ENCODE measurements at places on chromosomes 1 and 21. TPM values are rescaled to one million over a fixed set of nuclear protein-coding genes. Genes with fewer than 3 reads are reported as not detected.

DNA sequence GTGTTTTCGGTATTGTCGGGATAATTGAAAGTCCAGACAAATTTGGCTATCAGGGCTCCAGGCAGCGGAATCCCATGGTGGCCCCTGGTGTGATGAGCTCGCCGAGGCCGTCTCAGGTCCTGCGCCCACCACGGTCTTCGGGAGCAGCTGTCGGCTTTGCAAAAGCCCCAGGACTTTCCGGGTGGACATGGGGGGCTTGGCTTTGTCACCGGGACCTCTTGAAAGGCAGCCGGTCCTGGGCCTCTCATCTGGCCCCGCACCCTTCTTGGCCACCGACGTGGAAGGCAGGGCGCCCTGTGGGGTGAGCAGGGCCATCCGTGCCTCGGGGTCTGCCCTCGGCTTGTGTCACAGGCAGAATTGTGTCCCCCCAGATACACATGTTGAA is 87.1 kb upstream of the ACTRT2 start:
- no peak for DNase-seq

Gene SYT6
- polyA plus RNA-seq: 0.53 TPM

DNA sequence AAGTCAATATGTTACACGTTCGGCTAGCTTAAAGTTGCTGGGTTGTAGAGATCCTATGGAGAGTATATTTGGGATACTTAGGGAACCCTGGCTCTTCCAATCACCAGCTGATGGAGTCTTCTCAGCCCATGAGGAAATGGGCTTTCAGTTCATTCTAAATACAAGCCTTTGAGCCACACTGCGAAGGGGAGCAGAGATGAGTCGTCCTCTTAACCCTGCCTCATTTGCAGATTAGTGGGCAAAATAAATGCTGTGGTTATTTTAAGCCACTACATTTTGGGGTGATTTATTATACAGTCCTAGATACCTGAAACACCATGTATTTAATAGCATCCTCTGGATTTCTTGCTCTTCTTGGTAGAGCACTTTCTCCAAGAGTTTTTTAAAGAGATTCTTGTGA is 19.0 kb upstream of the VCAM1 start:
- DNase-seq: no peak

Gene HSPG2
- 178 TPM for polyA plus RNA-seq

GRCh38 chr1:44839576-44839975 is 3.5 kb downstream of the PTCH2 start:
- no peak for DNase-seq

GRCh38 chr1:184472136-184472535 is 85.3 kb downstream of the C1orf21 start:
- DNase-seq: no peak

DNA sequence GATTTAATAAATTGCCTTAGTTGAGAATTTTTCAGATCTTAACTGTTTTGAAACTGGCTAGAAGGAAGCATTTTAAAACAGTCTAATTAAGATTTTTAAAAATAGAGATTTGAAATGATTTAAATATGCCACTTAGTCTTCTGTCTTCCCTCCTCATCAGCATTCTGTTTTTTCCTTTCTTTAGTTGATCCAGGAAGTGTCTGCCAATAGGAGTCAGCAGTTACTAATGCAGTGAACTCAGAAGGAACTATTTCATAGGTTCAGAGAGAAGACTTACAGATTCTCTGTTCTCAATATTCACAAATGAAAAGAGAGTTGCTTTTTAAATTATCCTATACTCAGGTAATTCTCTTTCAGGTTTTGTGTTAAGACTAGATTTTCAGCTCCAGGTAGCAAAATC is 84.5 kb downstream of the RPS6KC1 start:
- DNase-seq: no peak

DNA sequence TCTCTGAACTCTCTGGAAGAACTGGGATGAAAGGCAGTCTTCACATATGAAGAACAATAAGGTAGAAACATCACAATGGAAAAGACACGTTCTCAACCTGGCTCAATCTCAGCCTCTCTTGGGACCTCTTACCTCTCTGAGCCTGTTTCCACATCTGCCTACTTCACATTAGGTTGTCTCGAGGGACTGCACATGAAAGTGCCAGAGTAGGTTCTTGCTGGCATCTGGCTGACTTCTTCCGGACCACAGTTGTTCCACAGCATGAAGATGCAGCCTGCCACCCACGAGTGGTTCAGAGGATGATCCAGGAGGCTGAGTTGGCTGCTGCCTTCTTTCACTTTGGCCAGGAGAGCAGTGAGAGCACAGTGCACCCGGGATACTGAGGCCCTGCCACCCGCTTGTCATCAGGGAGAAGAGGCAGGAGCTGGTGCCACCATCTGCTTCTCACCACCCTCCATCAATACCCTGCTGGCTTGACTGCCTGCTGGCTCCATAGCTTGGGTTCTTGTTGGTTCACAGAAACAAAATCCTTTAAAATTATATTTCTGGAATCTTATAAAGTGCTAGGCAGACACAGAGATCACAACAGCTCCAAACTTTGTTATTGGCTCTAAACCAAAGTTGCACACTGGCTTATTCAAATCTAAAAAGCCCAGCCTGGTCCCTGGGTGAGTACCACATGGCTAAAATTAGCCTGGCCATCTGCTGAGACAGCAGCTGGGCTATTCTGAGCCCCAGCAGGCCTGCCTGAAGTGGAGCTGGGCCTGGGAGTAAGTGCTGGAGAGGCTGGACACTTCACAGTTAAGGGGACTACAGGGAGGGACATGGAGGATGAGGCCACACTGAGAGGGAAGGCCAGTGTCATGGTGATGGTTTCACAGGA is 46.9 kb upstream of the LIN9 start:
- no peak for DNase-seq

Gene PDZK1IP1
- polyA plus RNA-seq: 39.6 TPM

Data from left renal pelvis (tissue), 4 donors.